ENCODE measurements at places on chromosomes 12 and 14.

- no peak for DNase-seq
Measured at GRCh38 chr12:66467932-66468331, 165.6 kb downstream of the HELB start.

DNA sequence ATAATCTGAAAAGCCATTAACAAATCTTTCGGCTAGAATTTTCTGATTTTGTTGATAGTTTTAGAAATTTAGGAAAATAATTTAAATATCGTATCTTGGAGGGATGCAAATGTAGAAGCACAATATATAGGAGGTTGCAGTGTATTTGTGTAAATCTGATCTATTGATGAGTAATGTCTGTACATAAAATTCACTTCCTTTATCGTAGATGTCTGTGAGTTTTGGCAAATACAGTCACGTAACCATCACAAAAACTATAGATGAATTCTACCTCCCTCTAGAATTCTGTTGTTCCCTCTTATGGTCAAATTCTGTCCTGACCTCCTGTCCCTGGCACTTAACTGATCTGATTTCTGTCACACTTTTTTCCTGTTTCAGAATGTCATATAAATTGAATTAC, 151.8 kb downstream of the FUT8 start:
- no peak for DNase-seq

DNA sequence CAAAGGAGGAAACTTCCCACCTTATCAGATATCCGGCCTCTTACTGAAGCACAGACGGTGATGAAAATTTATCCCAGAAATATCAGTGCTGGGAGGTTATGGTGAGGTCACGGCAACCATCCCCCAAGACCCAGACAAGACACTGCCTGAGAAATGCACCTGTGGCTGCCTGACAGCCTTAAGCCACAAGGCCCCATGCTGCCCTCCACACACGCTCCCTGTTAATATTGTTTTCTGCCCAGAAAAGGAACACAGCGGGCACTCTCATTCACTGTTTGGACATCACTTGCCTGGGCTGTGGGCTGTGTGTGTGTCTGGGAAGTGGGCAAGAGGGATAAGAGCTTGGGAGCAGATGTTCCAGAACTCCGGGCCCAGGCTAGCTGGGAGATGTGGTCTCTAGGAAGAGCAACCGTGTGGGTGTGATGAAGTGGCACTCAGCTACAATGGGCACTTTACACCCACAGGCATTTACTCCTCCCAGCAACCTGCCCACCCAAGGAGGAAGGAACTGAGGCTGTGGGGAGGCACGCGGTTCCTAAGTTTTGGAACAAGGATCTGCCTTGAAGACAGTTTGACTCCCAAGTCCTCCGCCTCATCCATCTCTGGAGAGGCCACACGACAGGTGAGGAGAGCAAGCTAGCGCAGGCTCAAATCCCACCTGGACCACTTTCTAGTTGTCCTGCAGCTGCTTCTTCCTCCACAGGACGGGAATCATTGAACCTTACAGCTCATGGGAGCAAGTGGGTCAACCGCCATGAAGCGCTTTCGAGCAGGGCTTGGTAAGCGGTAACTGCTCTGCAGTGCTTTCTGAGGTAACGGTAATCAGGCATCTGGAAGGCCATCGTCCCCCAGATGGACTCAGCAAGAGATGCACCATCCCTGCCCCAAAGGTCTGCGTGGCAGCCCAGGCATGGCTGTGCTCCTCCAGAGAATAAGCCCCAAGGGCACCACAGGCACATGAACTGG, 91.4 kb downstream of the CHGA start:
- no peak for DNase-seq

DNA sequence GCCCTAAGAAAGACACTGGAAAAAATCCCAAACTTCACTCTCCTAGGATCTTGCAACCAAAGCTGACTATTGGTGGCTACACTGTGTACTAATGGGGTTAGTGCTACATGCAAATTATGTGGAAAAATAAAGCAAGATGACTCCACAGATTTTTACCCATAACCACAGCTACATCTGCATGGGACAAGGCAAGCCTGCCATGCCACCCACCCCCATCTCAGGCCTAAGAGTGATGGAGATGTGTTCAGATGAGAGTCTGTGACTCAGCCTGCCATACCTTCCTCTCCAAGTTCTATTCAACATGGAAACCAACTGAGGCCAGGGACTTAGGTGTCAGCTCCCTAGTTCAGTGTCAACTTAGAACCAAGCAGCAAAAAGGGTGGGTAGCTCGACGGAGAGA, 206.2 kb downstream of the PELI2 start:
- no peak for DNase-seq

DNA sequence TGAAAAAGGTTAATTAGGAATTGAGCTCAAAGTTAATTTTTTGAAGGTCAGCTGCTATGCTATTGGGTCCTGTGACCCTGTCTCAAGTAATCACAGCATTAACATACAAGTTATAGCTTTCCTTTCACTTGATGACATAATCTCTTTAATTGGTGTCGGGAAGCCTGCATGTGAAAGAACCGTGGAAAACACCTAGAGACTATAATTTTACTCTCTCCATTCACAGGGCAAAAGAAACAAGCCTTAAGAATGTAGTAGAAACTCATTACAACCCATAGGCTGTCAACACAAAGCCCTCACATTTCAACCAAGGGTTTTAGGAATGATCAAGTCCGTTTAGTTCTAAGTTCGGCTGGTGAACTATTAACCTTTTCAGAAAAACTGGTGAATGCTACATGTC, 104.4 kb downstream of the PPM1A start:
- DNase-seq: no peak
